Iris pigment epithelial cell (primary cell): ENCODE measurements at places on chromosomes 5 and 9.

GRCh38 chr5:1517838-1518237, 5.9 kb downstream of the LPCAT1 start:
- no peak for DNase-seq

DNA sequence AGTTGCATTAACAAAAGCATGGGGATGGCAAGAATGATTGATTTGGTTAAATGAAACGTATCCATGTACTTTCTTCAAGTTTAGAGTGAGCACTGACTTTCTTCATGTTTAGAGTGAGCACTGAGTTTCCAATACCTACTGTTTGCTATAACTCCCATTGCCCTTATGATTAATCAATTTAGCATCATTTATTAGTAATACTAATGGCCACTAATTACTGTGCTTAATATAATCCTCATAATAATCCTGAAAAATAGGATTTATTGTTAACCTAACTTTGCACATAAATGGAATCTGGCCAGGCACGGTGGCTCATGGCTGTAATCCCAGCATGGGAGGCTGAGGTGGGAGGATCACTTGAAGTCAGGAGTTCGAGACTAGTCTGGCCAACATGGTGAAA, 22.1 kb upstream of the GPR21 start:
- no peak for DNase-seq

DNA sequence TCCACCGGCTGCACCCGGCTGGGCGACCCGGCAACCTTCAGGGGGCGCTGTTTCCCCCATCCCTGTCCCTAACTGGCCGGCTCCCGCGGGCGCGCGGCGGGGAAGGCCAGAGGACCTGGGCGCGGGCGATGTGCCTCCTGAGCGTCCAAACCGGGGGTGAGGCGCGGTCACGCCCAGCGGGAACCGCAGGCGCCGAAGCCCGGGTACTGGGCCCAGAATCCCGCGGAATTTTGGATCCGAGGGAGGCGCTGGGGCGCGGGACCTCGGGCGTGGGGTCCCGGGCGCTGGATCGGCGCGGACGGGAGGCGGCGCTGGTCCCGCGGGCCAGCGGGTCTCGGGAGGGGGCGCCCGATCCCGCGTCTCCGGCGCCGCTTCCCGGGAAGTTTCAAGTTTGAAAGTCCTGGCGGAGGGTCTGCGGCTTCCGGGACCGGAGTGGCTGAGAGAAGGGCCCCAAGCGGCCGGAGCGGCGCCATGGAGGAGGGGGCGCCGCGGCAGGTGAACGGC, at the start of gene PKN3:
Gene PKN3 (plus strand): TSS at position 59 of the 504 bp plus-strand sequence. CDS start 413 bp downstream, at position 472.
- DNase-seq = peak; percentile 65

DNA sequence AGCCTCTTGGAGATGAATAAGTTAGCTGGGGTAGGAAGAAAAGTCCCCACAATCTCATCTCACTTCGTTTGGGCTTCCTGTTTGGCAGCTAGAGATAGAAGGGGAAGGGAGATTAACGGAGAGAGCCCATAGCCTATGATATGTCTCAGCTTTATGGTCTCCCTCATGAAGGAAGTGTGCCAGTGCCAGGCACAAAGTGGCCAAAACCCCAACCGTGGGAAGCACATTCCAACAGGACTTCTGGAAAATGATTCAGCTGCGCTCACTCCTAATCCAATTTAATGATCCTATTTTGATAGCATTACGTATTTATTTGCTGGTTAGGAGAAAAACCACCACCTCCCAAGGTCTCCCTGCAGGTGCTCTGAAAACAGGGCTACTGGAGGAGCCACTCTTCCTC, 303.1 kb upstream of the CLINT1 start:
- DNase-seq = no peak

DNA sequence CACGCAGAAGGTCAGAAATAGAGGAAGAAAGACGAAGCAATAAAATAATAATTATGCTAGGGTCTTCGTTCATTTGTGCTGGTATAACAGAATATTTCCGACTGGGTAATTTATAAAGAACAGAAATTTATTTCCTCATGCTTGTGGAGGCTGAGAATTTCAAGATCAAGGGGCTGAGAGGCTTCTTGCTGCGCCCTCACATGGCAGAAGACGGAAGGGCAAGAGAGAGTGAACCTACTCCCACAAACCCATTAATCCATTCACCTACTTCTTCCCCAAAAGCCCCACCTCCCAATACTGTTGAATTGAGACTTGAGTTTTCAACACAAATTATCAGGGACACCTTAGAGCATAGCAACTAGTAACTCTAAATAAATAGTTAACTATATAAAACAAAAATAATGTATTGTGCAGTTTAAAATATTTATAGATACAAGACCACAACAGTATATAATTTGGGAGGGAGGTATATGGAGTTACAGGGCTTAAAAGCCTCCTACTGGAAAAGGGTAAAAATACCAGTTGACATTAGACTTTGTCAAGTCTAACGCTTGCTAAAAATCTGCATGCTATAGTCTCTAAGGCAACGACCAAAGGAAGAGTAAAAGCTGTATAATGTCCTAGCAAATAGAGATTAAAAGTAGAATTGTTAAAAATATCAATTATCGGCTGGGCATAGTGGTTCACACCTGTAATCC, 40.3 kb upstream of the NAA35 start:
- peak; percentile 62 for DNase-seq

DNA sequence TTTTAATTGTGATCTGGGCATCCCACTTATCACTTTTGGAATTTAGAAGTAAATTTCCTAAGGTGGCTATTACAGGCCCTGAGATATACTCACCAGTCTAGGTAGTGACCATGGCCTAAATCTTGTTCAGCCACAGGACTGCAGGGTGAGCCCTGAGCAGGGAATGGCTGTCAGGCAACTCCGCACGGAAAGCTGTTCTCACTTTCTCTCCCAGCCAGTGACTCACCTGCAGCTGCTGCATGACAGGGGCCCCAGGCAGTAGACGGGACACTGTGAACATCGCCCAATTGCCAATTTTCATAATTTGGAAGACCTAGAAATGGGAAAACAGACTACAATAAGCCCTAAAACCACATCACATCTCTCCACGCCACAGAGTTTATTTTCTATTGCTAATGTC, 69.6 kb upstream of the TAF1L start:
- DNase-seq = peak; percentile 9

GRCh38 chr9:88713010-88713409, 178.0 kb downstream of the NXNL2 start:
- no peak for DNase-seq

- no peak for DNase-seq
Observed at GRCh38 chr9:23677446-23677845, 148.6 kb downstream of the ELAVL2 start.

DNA sequence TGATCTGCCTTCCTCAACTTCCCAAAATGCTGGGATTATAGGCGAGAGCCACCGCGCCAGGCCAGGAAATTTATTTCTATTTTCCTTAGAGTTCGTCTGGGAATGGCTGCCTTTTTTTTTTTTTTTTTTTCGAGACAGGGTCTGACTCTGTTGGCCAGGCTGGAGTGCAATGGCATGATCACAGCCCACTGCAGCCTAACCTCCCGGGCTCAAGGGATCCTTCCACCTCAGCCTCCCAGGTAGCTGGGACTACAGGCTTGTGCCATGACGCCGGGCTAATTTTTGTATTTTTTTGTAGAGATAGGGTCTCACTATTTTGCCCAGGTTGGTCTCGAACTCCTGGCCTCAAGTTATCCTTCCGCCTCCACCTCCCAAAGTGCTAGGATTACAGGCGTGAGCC, 888 bp upstream of the LAMC3 start:
- no peak for DNase-seq

- peak; percentile 93 for DNase-seq
Observed at GRCh38 chr5:81506900-81507588, 113.1 kb upstream of the ACOT12 start.

GRCh38 chr5:89850513-89850865, 559.1 kb downstream of the CETN3 start:
- DNase-seq = no peak

- no peak for DNase-seq
Observed at GRCh38 chr5:93240228-93240834, 340.7 kb downstream of the NR2F1-AS1 start.

- no peak for DNase-seq
Observed at GRCh38 chr5:14383923-14384322, 197.7 kb upstream of the OTULINL start.

- DNase-seq = no peak
Observed at GRCh38 chr9:74147906-74148305, 349.2 kb upstream of the RORB start.

DNA sequence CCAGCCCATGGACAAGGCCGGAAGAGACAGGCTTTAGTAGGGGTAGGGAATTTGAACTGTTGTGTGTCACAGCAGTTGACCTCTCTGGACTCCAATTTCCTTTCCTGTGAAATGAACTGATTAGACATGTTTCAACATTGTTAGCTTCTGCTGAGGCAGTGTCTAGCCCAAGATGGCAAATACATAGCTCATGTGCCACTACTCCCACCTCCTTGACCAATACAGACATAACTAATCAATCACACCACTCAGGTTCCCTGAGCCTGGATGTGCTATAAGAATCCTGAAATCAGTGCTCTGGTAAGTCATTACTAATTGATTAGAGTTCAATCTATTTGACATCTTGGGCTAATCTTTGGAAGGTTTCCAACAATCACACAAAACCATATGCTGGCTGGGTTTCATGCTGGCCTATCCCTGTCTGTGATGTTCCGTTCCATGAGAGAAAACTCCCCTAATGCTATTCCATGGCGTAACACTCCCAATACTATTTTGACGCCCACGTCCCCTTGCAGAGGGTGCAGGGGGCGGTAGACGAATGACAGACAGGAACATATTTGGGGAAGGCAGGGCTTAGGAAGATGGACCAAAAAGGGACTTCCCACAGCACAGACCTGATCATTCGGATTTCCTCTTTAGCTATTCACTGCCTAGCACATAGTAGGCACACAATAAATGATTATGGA, 95.2 kb downstream of the PDE6A start:
- DNase-seq = no peak

GRCh38 chr5:172496671-172497371, 42.5 kb upstream of the SH3PXD2B start:
- DNase-seq = peak; percentile 15

GRCh38 chr5:16485656-16486055, 20.1 kb upstream of the ZNF622 start:
- no peak for DNase-seq

GRCh38 chr5:116788851-116789403, 214.3 kb upstream of the SEMA6A start:
- DNase-seq = no peak

GRCh38 chr9:684941-685340, 156.6 kb upstream of the DMRT1 start:
- DNase-seq = peak; percentile 75

GRCh38 chr5:1745796-1746370, 53.8 kb downstream of the MRPL36 start:
- no peak for DNase-seq

DNA sequence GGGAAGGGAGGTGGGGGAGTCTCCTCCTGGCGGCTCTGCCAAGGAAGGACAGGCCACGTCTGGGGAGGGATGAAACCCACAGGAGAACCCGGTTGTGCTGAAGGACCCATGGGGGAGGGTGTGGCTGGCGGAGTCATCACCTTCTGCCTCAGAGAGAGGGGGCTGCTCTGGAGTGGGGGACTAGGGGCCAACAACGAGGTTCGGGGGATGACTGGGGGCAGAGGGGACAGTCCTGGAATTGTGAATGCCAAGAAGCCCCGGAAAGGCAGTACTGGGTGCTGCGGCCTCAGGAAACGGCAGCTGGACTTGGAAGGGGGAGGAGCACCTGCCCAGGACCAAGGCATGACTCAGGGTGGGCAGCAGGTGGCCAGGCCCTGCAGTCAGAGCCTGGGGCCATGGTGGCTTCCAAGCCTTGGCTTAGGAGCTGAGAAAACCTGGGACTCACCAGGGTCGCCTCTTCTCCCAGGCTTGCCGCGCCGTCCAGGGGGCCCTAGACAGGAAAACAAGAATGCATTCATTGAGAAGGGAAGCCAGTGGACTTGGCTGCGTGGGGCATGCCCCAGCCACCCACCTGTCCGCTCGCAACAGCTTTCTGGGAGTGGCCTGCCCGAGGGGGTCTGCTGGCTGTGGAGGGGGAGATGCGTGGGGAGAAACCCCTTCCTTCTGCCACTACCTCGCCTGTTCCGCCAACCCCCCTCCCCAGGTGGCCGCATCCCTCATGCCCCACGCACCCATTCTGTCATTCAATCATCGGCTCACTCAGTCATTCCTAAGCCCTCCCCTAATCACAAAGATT, 74.0 kb upstream of the PHYKPL start:
- no peak for DNase-seq

GRCh38 chr5:59500014-59500413, 393.5 kb downstream of the PDE4D start:
- DNase-seq = no peak

DNA sequence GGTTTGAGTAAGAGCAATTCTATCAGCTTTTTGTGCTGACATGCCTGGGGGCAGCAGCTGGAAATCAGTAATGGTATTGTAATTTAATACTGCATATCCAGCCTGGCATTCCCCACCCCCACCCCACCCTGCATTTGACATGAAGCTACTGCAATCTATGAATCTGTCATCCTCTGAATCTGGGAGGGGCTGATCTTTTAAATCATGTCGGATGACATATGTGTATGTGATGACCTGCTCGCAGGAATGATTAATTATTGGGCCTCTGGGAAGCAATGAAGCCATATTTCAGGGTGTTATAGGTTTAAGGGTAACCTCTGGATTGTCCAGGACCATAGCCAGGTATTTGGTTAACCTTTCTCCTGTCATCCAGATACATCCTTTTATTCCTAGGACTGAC, 64.6 kb upstream of the RASGRF2 start:
- DNase-seq = no peak

- no peak for DNase-seq
Observed at GRCh38 chr9:121500165-121500478, 478 bp upstream of the GGTA1 start.

DNA sequence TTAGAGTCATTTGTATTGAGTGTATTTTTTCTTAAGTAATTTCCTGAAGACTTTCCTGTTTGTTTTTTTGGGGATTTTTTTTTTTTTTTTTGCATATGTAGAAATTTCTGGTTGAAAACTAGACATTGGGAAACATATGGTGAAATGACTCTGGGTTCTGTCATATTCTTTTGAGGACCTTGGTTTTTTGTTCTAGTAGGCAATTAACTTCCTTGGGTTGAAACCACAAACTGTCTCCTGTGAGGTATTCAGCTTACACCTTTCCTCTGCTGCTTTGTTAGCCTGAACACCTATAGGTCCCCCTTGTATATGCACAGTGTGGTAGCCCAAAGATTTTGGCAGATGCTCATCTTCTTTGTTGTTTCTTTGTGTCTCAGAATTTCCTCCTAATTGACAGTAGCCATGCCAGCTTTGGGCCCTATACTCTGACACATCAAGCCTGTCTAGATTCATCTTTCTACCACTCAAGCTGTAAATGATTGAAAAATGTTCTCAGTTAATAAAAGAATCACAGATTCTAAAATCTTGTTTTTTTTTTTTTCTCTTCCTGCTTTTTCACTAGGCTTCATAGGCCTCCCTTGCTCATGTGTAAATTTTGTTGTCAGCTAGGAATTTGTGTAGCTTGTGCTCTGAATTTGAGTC, 140.6 kb downstream of the COMMD10 start:
- no peak for DNase-seq

- peak; percentile 48 for DNase-seq
Observed at GRCh38 chr9:89225587-89225986, 47.0 kb upstream of the SHC3 start.

GRCh38 chr5:177397875-177398390, 2.5 kb downstream of the PFN3 start:
- no peak for DNase-seq

GRCh38 chr5:92544036-92544435, 1037.0 kb downstream of the NR2F1-AS1 start:
- DNase-seq = peak; percentile 52
